ENCODE measurements at places on chromosomes 6 and 20. TPM values are rescaled to one million over a fixed set of nuclear protein-coding genes. Genes with fewer than 3 reads are reported as not detected.
A peak's percentile ranks its signal among the peaks of the same experiment; 100 is the strongest.

DNA sequence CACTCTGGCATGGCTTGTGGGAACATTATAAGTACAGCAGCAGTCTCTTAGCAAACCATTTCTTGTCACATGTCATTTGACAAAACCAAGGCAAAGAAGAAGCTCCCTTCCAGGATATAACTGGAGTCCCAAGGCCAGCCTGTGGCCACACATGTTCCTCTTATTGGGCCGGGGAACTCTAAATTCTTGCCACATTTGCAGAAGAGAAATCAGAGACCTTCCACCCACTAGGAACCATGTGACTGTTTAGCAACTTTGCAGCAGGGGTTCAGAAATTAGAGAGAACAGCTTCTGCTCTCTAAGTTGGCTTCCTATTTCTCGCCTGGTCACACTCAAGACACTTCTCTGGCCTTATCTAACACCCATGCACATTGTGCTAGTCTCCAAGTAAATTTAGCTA lies 20.4 kb upstream of the MEP1A start:
- DNase-seq: no peak

- peak; percentile 48 for DNase-seq
These were observed 53.8 kb upstream of the PDE10A start for GRCh38 chr6:165716886-165717285.

GRCh38 chr20:1118004-1118335 lies 432 bp upstream of the PSMF1 start:
- DNase-seq: no peak

- DNase-seq: no peak
These were observed 788.5 kb downstream of the C6orf118 start for GRCh38 chr6:164520916-164521315.

GRCh38 chr6:39292637-39293036 lies 21.6 kb downstream of the KCNK17 start:
- DNase-seq: no peak

DNA sequence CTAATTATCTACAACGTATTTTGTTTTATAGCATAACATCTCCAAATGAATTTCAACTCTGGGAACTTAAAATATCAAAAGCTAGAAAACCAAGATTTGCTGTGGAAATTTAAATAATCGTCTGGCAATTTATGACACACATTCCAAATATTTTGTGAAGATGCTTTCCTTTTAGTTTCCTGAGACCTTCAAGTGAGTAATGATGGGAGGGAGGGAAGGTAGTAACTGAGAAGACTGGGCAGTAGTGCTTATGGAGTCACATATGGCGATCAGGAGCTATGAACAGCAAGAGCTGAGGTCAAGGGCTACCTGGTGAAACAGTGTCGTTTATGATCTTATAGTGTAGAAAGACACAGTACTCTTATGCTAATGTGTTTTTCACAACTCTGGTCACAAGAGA lies 178.2 kb upstream of the THEMIS start:
- peak; percentile 44 for DNase-seq

GRCh38 chr6:79923270-79923669 lies 24.1 kb downstream of the ELOVL4 start:
- DNase-seq: no peak

- DNase-seq: no peak
These were observed 43.8 kb downstream of the FUT9 start for GRCh38 chr6:96059586-96059985.

- DNase-seq: no peak
These were observed 50.0 kb downstream of the SOBP start for GRCh38 chr6:107539849-107540464.

DNA sequence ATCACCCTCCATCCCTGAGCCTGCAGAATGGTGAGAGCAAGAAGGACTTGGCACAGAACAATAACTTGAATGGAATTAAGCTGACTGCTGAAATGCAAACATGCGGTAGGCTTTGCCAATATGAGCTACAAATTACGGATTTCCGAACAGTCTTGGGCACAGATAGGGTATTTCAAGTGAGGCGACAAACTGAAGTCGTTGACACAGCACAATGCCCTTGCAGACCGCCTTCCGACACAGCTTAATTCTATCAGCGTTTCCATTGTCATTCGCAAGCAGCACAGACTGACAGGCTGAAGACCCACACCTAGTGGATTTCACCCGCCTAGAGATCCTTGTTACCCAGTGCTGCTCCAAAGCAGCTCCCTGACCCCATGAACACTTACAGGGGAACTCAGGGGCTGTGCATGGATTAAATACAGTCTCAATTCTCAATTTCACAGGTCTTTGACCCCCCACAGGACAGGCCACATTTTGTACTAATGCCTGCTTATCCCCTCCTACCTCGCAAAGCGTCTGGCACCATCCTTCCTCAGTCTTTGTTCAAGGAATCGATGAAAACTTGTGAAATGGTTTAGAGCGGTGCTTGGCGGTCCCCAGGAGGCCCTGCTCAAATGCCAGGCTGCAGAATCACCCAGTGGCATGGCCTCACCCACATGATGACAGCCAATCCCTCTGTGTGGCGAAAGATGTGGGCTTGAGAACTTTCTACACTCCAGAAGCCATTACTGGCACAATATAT lies 34.6 kb downstream of the RAMACL start:
- no peak for DNase-seq

GRCh38 chr20:4560667-4561066 lies 161.0 kb upstream of the PRND start:
- peak; percentile 86 for DNase-seq

DNA sequence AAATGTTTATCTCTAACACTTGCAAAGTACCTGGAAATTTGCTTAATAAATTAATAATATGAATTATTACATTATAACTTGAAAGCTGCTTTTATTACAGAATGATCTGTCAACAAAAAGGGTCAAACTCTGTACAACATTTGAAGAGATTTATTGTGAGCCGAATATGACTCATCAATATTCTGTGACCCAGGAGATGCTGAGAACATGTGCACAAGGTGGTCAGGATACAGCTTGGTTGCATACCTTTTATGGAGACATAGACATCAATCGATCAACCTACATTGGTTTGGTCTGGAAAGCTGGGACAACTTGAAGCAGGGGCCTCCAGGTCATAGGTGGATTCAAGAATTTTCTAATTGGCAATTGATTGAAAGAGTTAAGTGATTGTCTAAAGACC lies 79.0 kb downstream of the RNASET2 start:
- no peak for DNase-seq

GRCh38 chr20:210809-211502 lies 16.1 kb upstream of the DEFB129 start:
- no peak for DNase-seq

- DNase-seq: no peak
These were observed 79.7 kb upstream of the MYLIP start for GRCh38 chr6:16049168-16049567.

DNA sequence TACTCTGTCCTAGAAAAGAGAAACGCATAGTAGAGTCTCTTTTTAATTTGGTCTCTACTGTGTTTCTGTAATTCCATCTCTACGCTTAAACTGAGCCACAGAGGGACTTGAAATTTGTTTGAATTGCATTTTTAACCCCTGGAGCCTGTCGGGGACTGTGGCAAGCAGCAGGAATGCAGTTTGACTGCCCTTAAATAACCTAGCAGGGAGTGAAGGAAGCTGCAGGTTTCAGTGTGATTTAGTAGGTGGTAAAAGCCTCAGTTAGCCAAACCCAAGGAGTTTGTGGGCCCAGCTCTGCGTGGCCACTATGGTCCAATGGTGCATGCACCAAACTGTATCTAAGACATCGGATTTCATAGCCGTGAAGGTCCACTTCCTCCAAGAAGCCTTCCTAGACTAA lies 70.3 kb upstream of the MC3R start:
- DNase-seq: no peak

DNA sequence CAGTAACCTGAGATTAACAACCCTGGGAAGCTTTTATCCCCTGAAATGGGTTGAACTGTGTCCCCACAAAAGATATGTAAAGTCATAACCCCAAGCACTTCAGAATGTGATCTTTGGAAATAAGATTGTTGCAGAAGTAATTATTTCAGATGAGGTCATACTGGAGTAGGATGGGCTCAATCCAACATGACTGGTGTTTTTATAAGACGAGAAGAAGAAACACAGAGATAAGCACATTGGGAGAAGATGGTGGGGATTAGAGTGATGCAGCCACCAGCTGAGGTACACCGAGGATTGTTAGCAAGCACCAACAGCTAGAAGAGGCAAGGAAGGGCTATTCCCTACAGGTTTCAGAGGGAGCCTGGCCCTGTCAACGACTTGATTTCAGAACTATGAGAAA lies 12.5 kb upstream of the RNF217 start:
- no peak for DNase-seq

- DNase-seq: no peak
These were observed 11.0 kb downstream of the SRC start for GRCh38 chr20:37356961-37357371.

GRCh38 chr20:62620625-62621024 lies 21.7 kb upstream of the SLCO4A1 start:
- DNase-seq: no peak

GRCh38 chr6:124830506-124830905 lies 131.7 kb upstream of the RNF217 start:
- DNase-seq: no peak

GRCh38 chr6:119240257-119241110 lies 109.1 kb downstream of the MAN1A1 start:
- DNase-seq: no peak

DNA sequence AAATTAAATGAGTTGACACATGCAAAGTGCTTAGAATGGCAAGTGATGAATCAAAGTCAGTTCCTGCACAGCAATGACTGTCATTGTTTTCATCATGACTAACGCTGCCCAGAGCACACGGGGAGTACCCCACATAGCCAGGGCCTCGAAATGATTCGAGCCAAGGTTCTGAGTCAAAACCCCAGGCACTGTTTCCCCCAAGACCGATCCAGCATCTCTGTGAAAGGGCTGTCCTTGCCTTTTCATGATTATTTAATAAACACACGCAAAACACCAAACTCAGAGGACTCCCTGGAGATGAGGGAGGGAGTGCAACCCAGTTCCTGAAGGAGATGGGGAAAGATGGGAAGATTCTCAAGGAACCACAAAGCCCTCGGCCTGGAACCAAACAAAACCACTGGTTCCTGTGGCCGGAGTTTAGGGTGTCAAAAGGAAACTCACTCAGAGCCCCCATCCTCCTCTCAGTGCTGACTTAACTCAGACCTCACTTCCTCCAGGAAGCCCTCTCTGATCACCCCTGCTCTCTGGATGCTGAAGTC lies 3.8 kb downstream of the PREX1 start:
- DNase-seq: peak; percentile 65

DNA sequence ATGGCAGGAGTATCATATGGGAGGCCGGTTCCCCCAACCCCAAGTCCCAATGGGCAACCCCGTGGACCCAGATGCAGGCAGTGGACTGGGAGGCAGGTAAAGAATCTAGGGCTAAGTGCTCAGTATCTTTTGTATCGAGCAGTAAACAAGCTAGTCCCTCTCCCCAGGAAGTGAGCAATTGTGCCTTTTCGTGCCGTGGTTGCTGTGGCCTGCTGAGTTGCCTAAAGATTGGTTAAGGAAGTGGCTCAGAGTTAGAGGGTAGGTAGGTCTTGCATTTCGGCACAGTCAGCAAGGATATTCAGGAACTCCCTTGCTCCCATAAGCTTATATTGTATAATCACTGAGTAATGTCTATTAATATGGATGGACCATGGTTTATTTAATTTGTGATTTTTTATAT lies 1.3 kb upstream of the DNAH8 start:
- no peak for DNase-seq

DNA sequence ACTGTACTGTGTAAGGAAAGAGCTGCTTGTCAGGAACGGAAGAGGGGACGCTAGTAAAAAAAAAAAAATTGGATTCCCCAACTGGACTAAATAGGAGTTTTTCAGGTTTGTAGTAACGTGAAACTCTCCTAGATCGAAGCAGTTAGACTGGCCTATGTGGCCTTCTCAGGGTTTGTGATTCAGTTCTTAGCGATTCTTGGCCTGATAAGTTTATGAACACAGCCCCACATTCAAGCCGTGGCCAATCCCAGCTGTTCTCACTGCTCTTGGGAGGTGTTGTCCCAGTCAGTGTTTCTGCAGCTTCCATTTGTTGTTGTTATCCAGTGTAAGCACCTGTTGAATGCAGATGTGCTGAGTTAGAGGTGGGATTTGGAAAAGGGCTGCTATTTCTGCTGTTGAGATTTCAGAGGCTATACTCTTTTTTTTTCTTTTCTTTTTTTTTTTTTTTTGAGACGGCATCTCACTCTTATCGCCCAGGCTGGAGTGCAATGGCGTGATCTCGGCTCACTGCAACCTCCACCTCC lies 29.7 kb downstream of the TAF8 start:
- DNase-seq: no peak

GRCh38 chr6:16511040-16511660 lies 250.1 kb downstream of the ATXN1 start:
- DNase-seq: peak; percentile 48

DNA sequence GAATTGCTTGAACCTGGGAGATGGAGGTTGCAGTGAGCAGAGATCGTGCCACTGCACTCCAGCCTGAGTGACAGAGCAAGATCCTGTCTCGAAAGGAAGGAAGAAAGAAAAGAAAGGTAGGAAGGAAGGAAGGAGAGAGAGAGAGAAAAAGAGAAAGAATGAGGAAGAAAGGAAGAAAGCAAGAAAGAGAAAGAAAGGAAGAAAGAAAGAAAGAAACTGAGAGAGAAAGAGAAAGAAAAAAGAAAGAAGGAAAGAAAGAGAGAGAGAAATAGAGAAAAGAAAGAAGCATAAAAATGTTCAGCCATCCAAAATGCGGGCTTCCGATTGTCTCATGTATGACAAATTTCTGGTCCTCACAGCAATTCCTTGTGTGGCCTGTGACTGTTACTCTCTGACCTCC lies 22.8 kb downstream of the MUC22 start:
- no peak for DNase-seq

DNA sequence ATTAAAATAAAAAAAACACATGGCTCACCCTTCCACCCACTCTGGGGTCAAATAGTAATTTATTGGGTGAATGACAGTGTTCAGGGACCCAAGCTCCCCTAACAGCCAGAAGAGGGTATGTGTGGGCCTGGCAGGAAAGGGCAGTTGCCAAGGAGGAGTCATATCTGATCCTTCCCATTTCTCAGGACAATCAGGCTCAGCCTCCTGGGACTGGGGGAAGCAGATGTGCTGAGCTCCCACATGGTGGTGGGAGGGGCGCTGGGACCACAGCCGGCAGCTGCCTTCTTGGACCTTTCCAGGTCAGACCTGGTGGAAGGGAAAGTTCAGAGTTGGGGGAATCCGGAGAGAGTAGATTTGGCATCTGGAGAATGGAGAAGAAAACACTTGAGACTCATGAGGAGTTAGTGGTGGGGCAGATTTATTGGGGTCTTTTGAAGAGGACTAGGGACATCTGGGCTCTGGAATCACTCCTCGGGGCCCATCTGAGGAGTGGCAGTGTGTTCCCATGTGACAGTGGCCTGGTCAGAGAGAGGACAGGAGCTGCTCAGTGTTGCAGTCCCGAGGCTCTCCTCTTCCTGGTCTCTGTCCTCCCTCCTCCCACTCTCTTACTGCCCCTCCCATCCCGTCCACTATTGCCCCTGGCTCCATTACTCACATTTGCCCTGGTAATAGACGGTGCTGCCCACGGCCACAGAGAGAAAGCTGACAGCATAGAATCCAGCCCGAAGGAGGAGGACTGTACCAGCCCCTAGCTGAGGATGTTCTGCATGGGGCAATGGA lies 3.0 kb downstream of the LST1 start:
- DNase-seq: no peak

Gene GJA1
- 131 TPM for polyA plus RNA-seq

Gene SPTLC3
- 0.56 TPM for polyA plus RNA-seq

Gene TUBB2A
- polyA plus RNA-seq: 264 TPM

Gene PRR18
- polyA plus RNA-seq: not detected

Gene FOXA2
- polyA plus RNA-seq: not detected

Gene POU5F1
- polyA plus RNA-seq: not detected

Gene BTN1A1
- not detected for polyA plus RNA-seq

Gene FAXC
- 3.4 TPM for polyA plus RNA-seq
